ENCODE measurements at places on chromosomes 7 and 10.

- DNase-seq: no peak
Observed at GRCh38 chr7:71521506-71521905, 389.6 kb downstream of the GALNT17 start.

DNA sequence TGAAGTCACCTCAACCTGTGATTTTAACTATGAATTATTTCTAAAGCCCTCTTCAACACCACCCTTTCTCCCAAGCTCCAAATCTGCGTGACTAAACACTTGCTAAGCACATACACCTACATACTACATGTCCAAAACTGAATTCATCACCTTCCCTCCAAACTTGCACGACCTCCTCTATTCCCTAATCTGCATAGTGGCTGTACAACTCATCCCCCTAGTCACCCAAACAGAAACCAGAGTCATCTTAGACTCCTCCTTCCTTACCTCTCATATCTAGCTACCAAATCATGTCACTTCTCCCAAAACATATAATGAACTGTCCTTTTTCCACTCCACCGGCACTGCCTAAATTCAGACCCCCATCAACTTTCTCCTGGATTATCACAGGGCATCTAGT lies 16.2 kb downstream of the ARHGAP21 start:
- DNase-seq: no peak

- DNase-seq: no peak
Observed at GRCh38 chr7:9983048-9983447, 990.6 kb upstream of the PHF14 start.

GRCh38 chr7:76512941-76513816 lies 2.8 kb downstream of the UPK3B start:
- DNase-seq: no peak

DNA sequence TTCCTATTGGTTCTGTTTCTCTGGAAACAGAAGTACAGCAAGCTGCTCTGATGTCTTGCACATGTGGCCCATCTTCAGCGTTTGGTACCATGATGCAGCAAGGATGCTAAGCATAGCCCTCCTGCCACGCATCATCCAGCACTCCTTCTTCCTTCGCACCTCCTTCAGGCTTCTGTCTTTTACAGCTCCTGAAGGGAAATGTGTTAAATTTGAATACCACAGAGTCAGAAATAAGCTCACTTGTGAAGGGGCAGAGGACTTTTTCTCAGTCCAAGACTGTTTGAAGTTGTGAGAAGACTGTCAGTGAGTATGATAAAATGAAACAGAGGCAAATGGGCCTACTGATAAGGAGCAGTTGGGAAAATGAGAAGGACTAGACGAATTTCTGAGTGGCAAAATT lies 20.7 kb downstream of the TSPAN13 start:
- DNase-seq: no peak

GRCh38 chr7:116592041-116592355 lies 67.2 kb downstream of the CAV1 start:
- no peak for DNase-seq

DNA sequence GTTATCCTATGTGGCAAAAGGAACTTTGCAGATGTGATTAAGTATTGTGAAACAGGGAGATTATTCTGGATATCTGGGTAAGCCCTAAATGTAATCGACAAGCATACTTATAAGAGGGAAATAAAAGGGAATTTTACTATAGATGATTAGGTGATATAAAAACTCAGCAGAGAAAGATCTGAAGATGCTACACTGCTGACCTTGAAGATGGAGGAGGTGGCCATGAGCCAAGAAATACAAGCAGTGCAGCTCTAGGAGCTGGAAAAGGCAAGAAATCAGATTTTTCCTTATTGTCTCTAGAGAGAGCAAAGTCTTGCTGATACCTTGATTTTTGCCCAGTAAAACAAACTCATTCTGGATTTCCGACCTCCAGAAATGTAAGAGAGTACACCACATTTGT lies 67.7 kb downstream of the BRAF start:
- DNase-seq: no peak

DNA sequence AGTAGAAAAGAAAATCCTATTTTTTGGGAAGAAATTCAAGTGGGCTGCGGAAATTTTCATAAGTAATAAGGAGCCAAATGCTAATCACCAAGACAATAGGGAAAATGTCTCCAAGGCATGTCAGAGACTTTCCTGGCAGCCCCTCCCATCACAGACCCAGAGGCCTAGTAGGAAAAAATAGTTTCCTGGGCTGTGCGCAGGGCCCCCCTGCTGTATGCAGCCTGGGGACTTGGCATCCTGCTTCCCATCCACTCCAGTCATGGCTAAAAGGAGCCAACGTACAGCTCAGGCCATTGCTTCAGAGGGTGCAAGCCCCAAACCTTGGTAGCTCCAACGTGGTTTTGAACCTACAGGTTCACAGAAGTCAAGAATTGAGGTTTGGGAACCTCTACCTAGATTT lies 12.8 kb upstream of the POT1 start:
- no peak for DNase-seq

GRCh38 chr10:102322914-102323313 lies 72.6 kb upstream of the NFKB2 start:
- DNase-seq: no peak

- DNase-seq: no peak
Observed at GRCh38 chr10:74035303-74035702, 37.4 kb downstream of the VCL start.

GRCh38 chr10:78641693-78642092 lies 427.1 kb upstream of the ZMIZ1 start:
- DNase-seq: no peak

GRCh38 chr10:64463406-64463805 lies 942.2 kb downstream of the REEP3 start:
- no peak for DNase-seq

- no peak for DNase-seq
Observed at GRCh38 chr10:71648254-71648932, 71.2 kb downstream of the C10orf105 start.

DNA sequence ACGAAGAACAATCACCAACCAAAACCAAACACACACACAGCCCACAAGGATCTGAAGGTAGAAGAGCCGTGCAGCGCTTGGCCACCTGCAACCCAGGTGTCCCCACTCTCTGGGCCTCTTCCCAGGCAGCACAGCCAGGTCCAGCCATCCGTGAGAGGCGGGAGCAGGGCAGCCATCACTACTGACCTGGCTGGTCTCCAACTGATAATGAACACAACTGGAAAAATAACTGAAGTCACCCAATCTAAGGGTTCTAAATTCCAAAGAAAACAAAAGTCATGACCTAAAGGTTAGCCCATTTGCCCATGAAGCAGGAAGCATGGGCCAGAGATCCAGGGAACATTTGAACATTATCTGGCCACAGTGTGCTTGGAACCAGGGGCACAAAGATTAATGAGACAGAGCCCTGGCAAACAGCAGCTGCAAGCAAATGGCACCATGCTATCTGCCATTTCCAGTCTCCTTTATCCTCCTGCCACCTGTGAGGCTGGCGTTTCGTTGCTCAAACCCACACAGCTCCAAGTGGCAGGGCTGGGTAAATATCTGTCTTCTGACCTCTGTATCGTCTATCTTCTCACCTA lies 207.9 kb downstream of the TNS3 start:
- DNase-seq: no peak

DNA sequence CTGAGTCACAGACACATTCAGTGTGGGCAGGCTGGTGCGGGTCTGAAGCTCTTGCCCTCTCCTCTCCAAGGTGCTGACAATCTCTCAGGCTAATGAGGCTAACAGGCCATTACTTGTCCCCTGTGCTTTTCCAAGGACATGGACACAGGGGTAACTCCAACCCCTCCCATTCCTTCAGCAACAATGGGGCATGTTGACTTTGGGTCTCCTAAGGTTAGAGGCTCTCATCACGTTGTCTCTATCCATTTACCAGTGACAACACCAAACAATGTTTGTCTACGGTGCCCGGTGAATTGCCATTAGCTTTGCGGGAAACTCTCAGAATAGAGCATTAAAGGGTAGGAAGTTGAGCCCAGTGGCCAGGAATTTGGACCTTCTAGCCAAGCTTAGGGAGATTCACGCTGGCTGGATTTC lies 101.6 kb upstream of the TNS3 start:
- DNase-seq: no peak

- DNase-seq: no peak
Observed at GRCh38 chr7:78267141-78267540, 468.6 kb downstream of the PHTF2 start.

DNA sequence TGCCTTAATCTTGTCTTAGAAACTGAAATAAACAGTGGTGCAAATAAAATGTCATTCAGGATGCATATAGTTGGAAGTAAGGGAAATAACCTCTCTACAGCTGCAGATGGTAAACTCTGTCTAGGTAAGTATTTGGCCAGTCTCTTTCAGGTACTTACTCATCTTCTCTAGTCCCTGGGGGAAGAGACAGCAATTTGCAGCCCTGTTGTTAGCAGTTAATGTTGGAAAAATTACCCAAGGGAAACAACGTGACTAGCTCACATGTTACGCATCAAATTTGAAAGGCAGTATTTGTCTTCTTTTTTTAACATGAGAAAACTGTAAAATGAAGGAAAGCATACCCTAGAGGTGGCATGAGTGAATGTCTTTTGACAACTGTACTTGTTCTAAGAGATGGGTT lies 3.2 kb upstream of the HUS1 start:
- no peak for DNase-seq

- DNase-seq: no peak
Observed at GRCh38 chr7:124035706-124036105, 2.8 kb upstream of the TMEM229A start.

- no peak for DNase-seq
Observed at GRCh38 chr7:25777969-25778708, 373.9 kb upstream of the NFE2L3 start.

DNA sequence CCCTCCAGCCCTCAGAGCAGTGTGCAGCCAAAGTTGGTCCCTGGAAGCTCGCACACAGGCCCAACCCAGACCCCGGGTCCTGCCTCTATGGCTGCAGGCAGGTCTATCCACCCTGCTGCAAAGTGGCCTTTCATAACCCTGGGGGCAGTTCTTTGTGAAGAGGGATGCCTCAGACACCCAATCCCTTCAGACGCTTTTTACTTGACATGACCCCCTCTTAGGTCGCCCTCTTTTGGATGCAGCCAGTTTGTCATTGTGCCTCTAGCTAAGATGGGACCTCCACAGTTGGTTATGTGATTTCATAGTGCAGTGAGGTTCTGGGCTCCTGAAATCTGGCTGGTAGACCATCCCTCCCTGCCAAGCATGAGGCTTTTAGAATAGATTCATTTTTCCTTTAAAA lies 27.3 kb downstream of the SMKR1 start:
- no peak for DNase-seq

DNA sequence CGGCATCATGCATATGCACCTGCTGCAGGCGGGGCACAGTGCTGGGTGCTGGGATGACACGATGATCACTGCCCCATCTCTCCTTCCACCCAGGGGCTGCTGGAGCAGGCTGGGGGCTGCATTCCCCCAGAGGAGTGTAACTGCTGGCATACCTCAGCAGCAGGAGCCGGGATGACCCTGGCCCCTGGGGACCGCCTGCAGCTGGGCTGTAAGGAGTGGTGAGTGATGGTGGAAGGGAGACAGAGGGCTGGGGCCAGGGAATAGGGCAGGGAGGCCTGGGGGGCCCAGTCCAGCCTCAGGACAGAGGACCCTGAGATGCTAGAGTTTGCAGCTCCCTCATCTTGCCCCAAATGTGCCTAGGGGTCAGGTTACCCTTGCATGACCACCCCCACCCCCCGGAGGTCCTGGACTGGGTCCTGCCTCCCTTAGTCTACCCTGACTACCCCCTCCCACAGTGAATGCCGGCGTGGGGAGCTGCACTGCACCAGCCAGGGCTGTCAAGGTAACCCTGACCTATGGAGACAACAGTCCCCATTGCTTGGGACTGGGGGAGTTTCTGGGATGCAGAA lies 14.5 kb upstream of the ZNF862 start:
- DNase-seq: no peak

All from activated T-helper 1 cell treated with anti-CD3 and anti-CD28 coated beads, Interleukin-2, amount 50 U/mL, for 16 hours (primary cell).